Activated CD8-positive, alpha-beta memory T cell treated with anti-CD3 and anti-CD28 coated beads for 1 hour (primary cell): ENCODE measurements at places on chromosomes 16 and 17.

DNA sequence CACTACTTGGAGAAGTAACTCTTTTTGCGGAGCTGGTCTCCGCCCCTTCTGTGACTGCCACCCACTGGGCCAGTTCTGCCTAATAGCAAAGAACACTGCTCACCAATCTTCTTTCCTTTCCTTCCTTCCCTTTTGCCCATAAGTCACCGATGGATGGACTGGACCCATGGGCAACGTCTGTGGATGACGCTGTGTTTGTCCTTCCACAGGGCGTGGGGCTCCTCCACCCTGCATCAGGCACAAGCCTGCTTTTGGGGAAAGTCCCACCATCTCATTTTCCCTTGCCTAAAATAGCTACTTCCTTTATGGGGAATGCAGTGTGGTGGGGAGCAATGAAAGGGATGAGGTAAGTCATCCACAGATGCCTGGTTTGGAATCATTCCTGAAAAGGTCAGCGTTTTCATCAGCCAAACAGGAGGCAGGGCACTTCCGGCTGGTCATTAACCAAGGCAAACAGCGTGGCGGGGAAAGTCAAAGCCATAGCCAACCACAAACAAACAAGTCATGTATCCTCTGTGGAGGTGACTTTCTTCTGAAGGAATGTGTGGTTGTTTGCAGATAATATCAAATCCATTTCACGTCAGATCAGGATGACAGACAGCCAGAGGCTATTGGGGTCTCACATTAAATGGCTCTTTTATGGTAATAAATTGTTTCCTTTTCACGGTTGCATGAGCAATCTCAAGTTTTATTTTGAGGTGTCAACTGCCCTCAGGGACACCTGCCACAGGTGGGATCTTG, 30.7 kb upstream of the MED9 start:
- DNase-seq = no peak

DNA sequence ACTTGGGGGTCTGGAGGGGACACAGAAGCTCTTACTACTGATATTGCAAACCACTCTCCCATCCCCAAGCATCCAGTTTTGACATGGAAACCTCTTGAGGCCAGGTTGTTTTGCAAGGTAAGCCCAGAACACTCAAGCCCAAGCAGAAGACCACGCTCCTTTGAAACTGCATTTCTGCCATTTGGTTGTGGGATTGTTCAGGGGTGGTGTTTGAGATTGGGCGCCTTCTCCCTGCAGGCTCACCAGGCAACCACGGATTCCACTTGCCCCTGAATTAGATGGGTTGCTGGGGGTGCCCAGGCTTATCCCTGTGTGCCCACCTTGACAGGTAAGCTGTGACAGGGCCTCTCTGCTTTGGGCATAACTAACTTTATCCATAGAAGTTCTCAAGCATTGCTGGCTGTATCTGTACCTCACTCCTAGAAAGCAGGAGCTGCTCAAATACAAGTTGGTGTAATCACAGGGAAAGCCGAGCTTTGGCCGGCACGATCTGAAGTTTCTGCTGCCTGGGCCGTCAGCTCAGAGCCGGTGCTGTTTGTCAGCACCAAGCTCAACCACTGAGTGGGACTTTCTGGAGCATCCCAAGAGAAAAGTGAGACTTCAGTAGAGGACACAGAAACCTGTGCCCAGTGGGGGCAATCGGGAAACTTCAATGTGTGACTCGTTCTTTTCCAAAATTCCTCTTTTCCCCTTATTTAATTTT, 93.6 kb downstream of the CYLD start:
- no peak for DNase-seq

DNA sequence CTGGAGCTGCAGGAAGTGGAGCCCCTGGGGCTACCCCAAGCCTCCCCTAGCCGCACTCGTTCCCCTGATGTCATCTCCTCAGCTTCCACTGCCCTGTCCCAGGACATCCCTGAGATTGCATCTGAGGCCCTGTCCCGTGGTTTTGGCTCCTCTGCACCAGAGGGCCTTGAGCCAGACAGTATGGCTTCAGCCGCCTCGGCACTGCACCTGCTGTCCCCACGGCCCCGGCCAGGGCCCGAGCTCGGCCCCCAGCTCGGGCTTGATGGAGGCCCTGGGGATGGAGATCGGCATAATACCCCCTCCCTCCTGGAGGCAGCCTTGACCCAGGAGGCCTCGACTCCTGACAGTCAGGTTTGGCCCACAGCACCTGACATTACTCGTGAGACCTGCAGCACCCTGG, 4.1 kb upstream of the NRN1L start:
- DNase-seq = no peak

DNA sequence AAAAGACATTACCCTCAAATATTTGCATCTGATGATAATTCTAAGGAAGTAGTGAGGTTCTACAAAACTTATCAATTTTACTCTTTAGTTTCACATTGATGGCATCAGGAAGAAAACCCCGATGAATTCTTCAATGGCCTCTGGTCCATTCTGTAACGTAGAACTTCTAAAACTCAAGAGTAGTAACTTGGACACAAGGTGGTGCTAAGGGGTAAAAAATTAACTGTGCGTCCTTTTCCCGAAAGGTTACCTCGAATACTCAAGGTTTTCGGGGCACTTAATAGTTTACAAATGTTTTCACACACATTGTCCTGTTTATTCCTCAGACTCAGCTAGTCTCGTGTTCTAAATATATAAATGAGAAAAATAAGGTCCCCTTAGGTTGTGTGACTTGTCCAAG, 517.3 kb upstream of the ZFHX3 start:
- no peak for DNase-seq

- no peak for DNase-seq
Observed at GRCh38 chr16:7614021-7614795, 281.6 kb downstream of the RBFOX1 start.

DNA sequence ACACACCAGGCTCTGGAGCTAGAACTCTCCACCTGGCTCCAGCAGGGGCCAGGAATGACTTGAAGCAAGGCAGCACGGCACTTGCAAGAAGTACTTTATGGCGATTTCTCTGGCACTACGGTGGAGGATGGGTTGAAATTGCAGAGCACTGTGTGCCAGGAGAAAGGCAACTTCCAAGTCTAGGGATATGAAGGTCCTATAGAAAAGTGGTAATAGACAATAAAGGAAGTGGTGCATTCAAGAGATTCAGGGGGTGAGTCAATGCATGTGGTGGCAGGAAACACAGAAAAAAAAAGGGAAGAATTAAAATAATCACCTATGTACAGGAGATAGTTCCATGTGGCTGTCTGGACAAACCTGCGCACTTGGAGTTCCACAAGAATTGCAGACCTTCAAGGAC, 240.3 kb upstream of the DYNLRB2 start:
- no peak for DNase-seq

- DNase-seq = no peak
Observed at GRCh38 chr16:68386628-68387027, 61.7 kb downstream of the SMPD3 start.

- DNase-seq = no peak
Observed at GRCh38 chr16:228151-228851, 948 bp downstream of the LUC7L start.

GRCh38 chr17:12022310-12022709, 1.6 kb downstream of the MAP2K4 start:
- no peak for DNase-seq

DNA sequence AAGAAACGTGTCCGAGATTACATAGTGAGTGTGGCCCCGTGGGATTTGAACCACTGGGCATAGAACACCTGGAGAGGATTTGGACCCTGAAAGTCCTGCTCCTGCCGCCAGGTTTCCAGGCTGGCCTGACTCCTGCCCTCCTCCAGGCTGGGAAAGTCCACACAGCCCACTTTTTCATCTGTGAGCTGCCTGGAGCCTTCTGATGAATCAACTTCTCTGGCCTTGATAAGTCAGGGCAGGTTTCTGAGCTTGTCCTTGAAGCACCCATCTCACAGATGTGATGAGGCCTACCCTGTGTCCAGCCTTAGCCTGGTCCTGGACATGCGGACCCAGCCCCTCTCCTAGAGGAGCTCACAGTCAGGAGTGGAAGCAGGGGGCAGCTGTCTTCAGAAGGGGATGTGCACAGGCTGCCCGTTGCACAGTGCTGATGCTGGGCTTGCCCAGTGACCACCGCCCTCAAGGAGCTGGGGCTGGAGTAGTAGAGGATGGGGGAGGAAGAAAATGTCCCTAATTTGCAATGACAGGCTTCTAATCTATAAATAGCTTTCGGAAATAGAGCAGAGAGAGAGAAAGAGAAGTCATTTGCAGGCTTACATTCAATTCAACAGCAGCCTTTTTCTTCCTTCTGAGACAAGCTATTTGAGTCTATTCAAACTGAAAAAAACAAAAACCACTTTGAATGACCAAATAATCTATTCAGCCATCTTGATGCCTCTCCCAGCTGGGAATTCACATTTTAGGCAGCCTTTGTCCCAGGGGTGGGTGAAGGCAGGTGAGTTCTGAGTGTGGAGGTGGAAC, 73.5 kb upstream of the DNAJA2 start:
- DNase-seq = no peak

DNA sequence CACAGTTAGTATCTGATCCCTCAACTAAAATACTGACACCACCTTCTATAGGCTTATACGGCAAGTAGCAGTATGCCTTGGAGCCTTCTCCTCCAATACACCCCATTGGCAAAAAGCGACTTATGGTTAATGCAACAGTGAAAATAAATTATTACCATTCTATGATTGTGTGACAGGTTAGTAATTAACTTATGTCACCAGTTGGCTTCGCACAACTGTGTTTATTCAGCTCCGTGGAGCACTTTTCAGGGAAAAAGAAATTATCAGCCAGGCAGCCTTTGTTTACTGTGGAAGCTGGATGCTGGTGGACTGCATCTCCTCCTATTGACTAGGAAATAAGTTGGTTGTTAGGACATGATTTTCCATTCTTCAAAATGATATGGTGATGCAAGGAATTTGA, 833.8 kb upstream of the RBFOX1 start:
- DNase-seq = no peak

DNA sequence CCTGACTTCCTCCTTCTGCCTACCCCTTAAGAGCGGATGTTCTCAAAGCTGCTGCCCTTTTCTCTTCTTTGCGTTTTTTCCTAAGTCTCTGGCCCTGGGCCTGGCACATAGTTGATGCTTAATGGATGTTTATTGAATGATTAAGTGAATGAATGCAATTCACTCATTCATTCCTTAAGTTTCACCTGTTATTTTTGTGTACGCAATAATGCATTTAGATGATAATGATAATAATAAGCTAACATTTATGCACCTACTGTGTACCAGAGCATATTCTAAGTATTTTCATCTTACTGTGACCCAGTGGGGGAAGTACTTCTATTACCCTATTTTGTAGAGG, 4.4 kb downstream of the CCL5 start:
- no peak for DNase-seq

GRCh38 chr16:67719778-67720144, 645 bp upstream of the GFOD2 start:
- DNase-seq = no peak

DNA sequence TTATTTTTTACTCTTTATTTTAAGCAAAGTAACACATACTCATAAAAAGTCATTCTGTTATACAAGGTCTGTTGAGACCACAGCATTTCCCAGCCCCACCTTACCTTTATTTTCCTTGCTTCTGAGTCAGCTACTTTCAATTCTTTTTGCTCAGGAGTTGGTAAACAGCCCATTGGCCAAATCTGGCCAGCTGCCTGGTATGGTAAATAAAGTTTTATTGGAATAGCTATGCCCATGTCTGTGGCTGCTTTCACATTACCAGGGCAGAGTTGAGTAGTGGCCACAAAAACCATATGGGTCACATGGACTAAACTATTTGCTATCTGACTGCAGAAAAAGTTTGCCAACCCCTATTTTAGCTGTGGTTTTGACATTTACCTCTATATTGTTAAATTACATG, 3.4 kb upstream of the NSRP1 start:
- DNase-seq = no peak

GRCh38 chr16:50731130-50731988, 10.5 kb upstream of the CYLD start:
- no peak for DNase-seq

DNA sequence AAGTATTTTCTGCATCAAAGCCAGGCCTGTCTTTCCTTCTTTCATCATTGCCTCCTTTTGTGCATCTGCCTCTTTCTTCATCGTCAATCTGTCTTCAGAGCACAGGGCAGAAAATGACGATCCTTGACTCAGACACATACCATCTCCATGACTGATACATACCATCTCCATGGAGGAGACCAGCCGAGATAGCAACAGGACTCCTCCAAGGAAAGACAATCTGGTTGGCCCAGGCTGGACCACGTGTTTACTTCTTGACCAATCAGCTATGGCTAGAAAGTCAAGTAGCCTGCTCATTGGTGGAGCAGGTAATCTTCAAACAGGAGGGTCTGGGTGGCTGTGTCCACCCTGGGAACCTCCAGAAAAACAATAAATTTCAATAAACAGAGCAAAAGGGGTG, 164.6 kb downstream of the CPPED1 start:
- DNase-seq = no peak

- DNase-seq = no peak
Observed at GRCh38 chr17:69574257-69575197, 160.0 kb downstream of the MAP2K6 start.

GRCh38 chr16:66486773-66487579, 59.9 kb downstream of the BEAN1 start:
- DNase-seq = no peak

- no peak for DNase-seq
Observed at GRCh38 chr17:78001182-78001581, 42.7 kb downstream of the TNRC6C start.
